ENCODE measurements at places on chromosomes 4 and X. TPM values are rescaled to one million over a fixed set of nuclear protein-coding genes. Genes with fewer than 3 reads are reported as not detected.

DNA sequence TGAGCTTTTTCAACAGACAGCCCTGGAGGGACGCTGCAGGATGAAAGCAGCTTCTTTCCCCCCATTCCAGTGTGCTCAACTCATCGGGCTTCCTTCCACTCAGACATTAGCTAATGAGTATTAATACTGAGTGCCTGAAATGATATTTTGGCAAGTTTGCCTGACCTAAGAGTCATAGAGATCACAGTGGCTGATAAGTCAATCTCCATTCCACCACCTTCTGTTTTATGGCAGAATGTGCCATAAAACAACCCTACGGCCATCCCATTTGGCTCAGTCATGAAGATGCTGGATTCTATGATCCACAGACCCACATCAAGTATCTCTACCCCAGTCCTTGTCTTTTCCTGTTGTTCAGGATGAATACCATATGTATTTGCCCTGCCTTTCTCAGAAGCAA is 48.3 kb upstream of the MAB21L2 start:
- DNase-seq: no peak

DNA sequence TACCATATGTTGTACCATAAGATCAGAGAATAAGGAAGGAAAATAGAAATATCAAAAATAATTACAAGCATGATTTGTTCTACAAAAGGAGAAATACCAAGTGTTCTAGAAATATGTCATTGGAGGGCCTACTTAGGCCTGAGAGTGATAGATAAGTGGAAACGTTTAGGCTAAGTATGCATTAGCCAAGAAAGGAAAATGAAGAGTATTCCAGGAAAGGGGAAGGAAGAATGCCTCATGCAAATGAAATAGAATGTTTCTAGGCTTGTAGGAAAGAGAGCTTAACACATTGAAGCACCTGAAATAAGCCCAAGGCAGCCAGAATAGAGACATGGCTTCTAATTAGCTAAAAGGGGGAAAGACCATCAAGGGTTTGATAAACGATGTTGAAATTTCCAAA is 595.7 kb upstream of the ATOH1 start:
- no peak for DNase-seq

GRCh38 chrX:9522378-9523155 is 57.7 kb downstream of the TBL1X start:
- DNase-seq: peak; percentile 52

DNA sequence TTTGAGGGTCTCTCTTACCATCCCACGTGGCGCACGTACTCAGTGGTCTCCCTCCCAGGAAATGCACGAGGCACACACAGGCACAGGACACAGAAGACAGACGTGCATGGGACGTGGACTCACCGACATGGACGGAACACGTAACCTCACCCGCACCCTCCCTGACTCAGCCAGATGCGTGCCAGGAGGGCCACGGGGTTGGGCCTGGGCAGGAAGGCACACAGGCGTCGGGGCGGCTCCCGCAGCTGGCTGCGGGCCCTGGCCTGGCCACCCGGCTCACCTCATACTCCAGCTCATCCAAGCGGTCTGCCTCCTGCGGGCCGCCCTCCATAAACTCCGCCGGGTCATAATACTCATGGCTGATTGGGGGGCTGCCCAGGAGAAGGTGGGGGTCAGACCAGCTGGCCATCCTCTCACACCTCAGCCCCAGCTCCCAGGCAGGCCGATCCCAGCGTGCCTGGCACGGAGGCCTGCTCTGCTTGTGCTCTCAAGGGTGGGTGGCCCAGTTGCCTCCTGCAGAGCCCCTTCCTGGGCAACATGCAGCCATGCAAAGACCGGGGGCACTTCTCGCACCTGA is 12.6 kb downstream of the SSR4 start:
- no peak for DNase-seq

- no peak for DNase-seq
Measured at GRCh38 chr4:15550491-15550890, 80.8 kb downstream of the CC2D2A start.

GRCh38 chrX:78957768-78958130 is 12.6 kb downstream of the P2RY10 start:
- no peak for DNase-seq

GRCh38 chrX:45191383-45191782 is 9.3 kb downstream of the DIPK2B start:
- no peak for DNase-seq

- no peak for DNase-seq
Measured at GRCh38 chr4:79250887-79251286, 75.0 kb downstream of the NAA11 start.

DNA sequence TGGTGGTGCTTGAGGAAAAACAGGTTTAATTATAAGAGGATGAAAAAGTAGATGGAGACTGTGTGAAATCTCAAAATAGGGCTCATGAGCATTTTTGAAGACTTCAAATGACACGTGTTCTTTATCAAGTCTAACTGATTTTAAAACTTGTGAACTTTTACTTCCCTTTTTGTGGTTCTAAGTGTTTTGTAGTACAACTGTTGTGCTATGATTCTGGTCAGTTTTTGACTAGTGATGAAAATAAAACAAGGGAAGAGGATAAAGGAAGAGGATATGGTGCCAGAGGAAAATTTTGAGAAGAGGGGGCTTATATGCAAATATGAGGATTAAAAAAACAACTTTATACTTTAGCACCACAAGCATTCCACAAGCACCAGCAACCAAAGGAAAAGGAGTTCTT is 644.0 kb downstream of the RPA4 start:
- no peak for DNase-seq

GRCh38 chr4:145782756-145783155 is 102.8 kb downstream of the C4orf51 start:
- DNase-seq: no peak

DNA sequence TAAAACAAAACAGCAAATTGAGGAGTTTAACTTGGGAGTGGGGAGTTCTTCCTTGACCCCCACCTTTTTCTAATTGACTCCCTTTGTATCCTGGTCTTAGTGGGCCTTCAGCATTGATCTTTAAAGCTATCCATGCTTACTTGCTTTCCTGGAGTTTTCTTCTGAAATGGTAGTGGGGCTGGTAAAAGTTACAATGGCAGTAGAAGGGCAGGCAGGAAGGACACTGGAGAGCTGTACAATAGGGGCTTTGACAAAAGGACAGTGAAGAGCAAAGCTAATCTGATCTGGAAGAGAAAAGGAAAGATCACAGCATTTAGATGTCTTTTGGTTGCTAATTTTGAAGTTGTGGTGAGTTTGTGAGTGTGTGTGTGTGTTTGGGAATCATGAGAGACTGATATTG is 111.5 kb downstream of the MID1 start:
- no peak for DNase-seq

GRCh38 chrX:9205599-9206223 is 171.8 kb upstream of the FAM9B start:
- no peak for DNase-seq

- DNase-seq: peak; percentile 47
Measured at GRCh38 chrX:8913655-8914409, 112.6 kb upstream of the FAM9A start.

- DNase-seq: no peak
Measured at GRCh38 chr4:89371614-89372013, 64.0 kb upstream of the GPRIN3 start.

- DNase-seq: no peak
Measured at GRCh38 chrX:47187106-47187677, 6.4 kb upstream of the UBA1 start.

GRCh38 chr4:94871644-94872305 is 114.0 kb downstream of the BMPR1B start:
- peak; percentile 20 for DNase-seq

DNA sequence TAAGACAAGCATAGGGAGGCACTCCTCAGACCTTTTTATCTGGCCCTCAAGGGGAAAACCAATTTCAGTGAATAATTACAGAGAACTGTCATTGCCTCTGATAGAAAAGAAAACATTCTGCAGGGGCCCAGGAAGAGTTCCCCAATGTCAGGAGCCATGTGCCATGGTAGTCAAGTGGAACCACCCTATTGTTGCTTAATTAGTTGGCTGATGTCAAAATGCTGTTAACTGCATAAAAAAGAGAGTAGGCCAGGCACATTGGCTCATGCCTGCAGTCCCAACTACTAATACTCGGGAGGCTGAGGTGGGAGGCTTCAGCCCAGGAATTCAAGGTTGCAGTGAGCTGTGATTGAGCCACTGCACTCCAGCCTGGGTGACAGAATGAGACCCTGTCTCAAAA is 28.6 kb upstream of the OGT start:
- no peak for DNase-seq

DNA sequence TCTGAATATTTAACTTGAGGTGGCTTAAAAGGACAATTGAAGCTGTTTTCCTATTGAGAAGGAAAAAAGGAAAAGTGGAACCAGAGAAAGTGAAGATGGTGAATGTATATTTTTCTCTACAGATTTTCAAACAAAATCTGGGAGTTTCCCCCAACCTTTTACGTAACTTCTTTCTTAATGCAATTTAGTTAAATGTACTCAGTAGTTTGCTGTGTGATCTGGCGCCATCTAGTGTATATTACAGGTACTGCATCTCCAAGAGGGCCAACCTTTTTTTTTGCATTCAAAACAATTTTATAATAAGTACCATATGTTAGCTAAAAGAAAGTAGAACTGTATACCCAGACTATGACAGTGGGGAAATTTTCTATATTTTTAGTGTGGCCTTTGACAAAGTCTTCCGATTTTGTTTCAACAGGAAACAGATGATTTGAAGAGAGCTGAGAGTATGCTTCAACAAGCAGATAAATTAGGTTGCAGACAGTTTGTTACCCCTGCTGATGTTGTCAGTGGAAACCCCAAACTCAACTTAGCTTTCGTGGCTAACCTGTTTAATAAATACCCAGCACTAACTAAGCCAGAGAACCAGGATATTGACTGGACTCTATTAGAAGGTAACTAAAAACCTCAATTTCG is 82.0 kb downstream of the PLS3 start:
- DNase-seq: peak; percentile 77

The ZDHHC15 gene
- polyA plus RNA-seq: not detected

The NPY2R gene
- polyA plus RNA-seq: not detected

The MND1 gene
- 2.3 TPM for polyA plus RNA-seq
